ENCODE measurements at places on chromosomes 1 and 21.

- no peak for DNase-seq
Observed at GRCh38 chr1:194300340-194300739, 1113.9 kb upstream of the B3GALT2 start.

DNA sequence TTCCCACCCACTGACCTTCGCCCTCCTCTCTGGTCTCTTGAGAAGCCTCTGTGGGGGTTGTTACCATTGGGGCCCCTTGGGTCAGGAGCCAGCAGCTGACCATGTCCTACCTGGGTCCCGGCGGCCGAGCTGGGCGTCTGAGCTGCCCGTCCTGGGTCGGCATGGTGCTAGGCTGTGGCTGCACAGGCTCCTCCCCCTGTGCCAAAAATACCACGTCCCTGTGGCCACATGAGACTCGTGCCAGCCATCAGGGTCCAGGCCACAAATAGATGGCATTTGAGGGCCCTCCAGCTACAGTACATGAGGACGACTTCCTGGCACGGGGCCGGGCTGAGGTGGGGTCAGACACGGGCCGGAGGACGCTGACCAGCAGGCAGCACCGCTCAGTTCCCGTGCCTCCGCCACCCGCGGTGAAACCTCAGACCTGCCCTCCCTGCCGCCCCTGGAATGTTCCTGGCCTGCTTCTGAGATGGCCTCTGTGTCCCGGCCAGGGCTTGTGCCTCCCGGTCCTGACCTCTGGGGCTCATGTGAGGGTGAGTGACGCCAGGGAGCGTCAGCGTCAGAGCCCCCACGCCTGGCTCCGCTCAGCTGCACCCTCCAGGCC is at the start of gene PERM1:
Gene PERM1 (minus strand): TSS at position 139 of the 604 bp plus-strand sequence. CDS start 1,064 bp downstream, outside the sequence.
- no peak for DNase-seq

GRCh38 chr1:58978096-58978495 is 194.2 kb upstream of the JUN start:
- DNase-seq, result no peak

GRCh38 chr1:214337511-214337910 is 56.6 kb downstream of the SMYD2 start:
- DNase-seq, result no peak

- DNase-seq, result no peak
Observed at GRCh38 chr1:201093962-201094361, 18.3 kb downstream of the CACNA1S start.

DNA sequence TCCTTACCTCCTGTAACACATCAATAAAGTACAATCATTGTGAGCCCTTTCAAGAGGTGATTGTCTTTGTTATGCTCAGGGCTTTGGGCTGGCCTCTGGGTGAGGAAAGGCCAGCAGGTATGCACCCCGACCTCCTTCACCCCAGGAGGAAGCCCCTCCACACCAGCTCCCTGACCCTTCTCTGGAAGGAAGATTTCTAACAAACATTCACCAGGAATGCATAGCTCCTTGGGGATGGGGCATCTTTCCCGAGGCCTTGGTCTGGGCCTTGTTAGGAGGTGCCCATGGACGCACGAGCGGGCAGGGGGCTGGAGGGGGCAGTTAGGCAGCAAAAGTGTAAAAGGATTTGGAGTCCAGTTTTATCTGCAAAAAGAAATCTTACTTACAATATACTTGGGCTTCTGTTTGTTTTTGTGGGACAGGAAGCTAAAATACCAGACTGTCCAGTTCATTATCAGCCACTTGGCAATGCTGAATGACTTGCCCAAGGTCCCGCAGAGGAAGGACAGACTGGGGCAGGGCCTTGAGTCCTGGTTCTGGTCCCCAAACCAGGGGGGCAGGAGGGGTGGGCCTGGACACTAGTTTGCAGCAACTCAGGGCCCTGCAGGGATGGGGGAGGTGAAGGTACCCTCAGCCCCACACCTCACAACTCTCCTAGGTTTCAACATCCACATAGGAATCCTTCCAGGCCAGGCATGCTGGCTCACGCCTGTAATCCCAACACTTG is 10.1 kb downstream of the ZC3H12A start:
- DNase-seq, result no peak

GRCh38 chr1:74674278-74675048 is 871 bp upstream of the ERICH3 start:
- DNase-seq, result no peak

- DNase-seq, result no peak
Observed at GRCh38 chr1:47439017-47439818, 1.4 kb downstream of the FOXD2 start.

GRCh38 chr1:109482791-109483671 is 674 bp upstream of the ATXN7L2 start:
- DNase-seq, result no peak

DNA sequence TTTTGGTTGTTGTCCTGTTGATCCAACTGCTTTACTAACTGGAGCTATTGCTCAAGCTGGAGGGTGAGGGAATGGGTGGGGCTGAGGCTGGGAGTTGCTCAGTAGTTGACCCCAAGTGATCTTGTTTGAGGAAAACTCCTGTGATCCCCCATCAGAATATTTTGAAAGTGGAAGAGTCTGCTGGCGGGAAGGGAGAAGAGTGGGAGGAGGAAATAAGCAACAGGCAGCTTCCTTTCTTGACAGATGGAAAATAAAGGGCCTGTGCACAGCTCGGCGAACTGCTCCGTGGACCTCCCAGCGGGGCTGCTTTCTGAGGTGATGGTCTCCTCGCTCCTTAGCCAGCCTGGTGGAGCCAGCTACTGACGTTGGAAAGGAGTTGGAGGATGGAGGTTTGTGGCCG is 199.1 kb upstream of the LMO4 start:
- no peak for DNase-seq

DNA sequence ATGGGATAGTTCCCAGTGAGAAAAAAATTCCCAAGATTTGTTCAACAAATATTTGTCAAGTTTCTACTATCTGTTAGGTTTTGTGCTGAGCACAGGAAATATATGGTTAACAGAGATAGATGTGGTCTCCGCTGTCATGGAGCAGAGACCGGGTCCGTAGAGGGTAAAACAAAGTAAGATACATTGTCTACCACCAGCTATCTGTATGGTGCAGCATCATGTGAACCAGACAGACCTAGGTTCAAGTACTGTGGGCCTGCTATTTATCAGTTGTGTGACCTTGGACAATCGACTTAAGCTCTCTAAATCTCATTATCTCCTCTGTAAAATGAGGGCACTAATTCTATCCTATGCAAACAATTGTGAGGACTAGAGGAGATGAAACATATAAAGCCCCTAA is 109.8 kb downstream of the DUSP10 start:
- DNase-seq, result no peak

- DNase-seq, result peak; percentile 66
Observed at GRCh38 chr1:44835738-44836675, 7.0 kb downstream of the PTCH2 start.

DNA sequence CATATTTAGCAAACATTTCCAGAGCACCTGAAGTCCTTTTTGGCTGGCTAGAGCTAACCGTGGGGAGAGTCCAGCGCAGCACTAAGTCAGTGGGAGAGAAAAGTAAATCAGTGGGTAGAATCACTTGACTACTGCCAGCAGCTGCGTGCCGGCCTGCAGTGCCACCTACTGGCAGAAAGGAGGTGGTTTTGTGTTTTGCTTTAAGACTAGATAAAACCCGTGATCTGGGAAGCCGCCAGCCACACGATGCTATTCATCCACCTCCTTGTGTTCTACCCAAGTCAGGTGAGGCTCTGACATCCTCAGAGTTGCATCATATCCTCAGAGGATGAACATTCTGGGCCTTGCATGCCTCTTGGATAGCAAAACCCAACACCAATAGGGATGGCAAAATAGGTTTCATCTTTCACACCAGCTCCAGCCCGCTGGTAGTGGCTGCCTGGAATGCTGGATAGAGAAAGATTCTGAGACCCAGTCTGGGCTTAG is 14.1 kb upstream of the HEYL start:
- peak; percentile 55 for DNase-seq

GRCh38 chr1:227886993-227887696 is 60.6 kb downstream of the WNT9A start:
- DNase-seq, result no peak

DNA sequence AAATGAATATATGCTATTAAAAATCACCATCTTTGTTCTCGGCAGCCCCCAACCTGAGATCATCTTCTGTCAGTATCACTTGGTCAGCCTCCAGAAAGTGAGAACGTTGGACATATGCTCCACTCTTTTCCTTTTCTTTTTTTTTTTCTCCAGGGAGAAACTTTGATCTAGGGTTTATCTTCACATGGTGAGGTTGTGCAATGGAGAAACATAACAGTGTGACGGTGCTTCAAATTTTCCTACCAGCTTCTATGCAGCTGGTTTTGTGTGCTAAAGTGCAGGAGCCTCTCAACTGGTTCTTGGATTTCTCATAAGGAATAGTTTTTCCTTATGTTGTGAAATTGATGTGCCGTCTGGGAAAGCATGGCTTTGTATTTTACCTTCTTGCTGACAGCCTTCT is 1202.9 kb downstream of the NCAM2 start:
- DNase-seq, result no peak

DNA sequence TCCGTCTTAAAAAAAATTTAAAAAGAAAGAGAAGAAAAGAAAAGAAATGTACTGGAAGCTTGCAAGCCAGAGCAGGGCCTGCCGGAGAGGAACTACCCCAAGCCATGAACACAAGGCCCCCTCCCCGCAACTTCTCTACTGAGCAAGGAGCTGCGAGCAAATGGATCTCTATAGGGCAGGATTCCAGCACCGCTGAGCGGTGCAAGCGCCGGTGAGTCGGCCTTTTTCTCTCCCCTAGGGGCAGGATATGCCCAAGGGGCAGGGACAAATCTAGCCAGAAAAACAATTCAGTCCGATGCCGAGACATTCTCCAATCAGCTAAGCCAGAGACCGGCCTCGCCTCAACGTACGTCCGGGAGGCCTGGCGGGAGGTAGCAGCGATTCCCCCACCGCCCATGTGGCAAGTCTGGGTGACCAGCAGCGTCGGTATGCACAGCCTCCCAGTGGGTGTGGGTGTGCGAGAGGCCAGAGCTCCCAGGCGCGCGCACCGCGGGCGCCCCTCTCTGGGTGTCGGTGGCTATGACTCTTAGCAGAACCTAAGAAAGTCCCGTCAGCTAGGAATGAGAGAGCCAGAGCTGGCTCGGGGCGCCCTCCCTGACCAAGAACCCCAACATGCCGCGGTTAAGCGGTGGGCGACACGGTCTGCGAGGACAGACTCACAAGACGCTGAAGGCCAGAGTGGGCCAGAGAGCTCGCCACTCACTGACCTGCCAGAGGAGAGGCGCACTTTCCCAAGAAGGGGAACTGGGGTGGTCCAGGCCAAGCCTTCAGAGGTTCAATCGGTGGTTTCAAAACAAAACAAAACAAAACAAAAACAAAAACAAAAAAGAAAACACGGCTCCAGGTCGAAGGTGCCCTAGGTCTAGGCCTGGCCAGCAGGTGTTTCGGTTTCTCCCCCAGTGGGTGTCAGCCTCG is 1.9 kb downstream of the CSMD2 start:
- DNase-seq, result no peak

GRCh38 chr21:33266789-33267135 is 595 bp downstream of the IL10RB start:
- DNase-seq, result no peak

DNA sequence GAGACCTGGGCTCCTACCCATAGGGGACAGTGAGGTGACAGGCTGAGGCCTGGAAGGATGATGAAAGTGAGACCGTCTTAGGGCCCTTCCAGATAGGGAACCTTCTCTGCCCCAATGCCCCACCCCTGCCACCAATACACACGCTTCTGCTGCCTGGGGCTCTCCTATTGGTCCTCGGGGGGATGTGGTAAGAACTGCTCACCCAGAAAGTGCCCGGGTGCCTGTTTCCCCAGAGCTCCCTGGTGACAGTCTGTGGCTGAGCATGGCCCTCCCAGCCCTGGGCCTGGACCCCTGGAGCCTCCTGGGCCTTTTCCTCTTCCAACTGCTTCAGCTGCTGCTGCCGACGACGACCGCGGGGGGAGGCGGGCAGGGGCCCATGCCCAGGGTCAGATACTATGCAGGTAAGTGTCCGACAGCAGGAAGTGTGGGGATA is 948 bp downstream of the SEMA4A start:
- DNase-seq, result no peak

GRCh38 chr1:183444243-183444642 is 26.1 kb upstream of the NMNAT2 start:
- DNase-seq, result no peak

DNA sequence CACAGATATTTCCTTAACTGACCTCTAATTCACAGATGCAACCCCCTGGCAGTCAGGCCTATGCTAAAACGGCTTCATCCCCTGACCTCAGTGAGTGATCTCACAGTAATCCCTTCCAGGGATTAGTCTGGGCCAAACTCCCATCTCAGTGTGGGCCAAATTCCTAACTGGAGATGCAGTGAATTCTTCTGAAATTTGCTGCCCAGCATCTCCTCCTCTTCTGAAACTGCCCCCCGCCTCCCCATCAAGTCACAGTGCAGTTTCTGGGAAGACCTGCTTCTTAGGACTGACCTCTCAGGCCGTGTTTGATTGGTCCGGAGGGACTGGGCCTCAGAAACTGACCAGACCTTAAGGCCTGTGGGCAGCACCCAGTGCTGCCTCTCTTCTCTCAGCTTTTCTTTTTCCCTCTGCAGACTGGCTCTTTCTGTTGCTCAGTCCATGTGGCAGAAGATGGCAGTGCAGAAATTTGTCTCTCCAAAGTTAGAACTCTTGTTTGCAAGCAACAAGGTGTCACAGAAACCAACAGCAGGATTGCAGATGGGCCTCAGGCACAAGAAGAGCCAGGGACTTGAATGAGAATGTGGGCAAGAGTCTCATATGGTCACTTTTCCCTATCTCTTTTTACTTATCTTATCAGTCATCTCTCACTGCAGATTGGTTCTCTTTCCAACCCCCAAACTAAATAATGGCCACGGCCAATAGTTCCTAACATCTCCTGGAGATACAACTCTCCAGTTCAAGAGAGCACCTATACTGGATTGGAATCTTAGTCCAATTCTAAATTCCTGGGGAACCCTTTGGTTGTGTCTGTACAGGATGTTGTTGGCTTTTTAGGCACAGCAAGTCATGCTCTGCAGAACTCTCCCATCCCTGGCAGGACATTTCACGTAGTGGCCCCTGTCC is 95.5 kb upstream of the RALGPS2 start:
- DNase-seq, result no peak

- DNase-seq, result no peak
Observed at GRCh38 chr1:231162970-231163829, 1.3 kb downstream of the TRIM67 start.

- DNase-seq, result no peak
Observed at GRCh38 chr1:102897557-102897956, 210.8 kb downstream of the COL11A1 start.

- no peak for DNase-seq
Observed at GRCh38 chr1:31891280-31891679, 46.9 kb downstream of the PTP4A2 start.

- no peak for DNase-seq
Observed at GRCh38 chr1:36857754-36858153, 176.6 kb downstream of the GRIK3 start.

Data from stimulated activated CD4-positive, alpha-beta T cell treated with anti-CD3 and anti-CD28 coated beads, Interleukin-15, amount 100 ng/mL, for 1 hour (primary cell).